ENCODE measurements at places on chromosomes 12 and 14. TPM values are rescaled to one million over a fixed set of nuclear protein-coding genes. Genes with fewer than 3 reads are reported as not detected.

DNA sequence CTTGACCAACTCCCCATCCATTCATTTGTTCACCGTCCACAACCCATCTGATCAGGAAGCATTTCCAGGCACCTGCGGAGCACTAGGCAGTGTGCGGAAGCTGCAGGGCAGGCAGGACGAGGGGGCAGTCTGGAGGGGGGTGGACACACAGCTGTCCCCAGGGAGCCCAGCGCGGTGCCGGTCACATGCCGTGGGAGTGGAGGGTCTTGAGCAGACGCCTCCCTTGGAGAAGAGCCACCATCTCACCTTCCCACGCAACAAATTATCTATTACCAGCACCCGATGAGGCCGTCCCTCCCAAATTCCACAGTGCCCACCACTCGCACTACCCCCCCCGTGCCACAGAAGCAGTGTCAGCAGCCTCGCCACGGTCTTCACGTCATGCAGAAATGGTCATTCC lies 10.8 kb downstream of the DLK1 start:
- no peak for DNase-seq

GRCh38 chr12:108177131-108177530 lies 48.0 kb downstream of the WSCD2 start:
- no peak for DNase-seq

DNA sequence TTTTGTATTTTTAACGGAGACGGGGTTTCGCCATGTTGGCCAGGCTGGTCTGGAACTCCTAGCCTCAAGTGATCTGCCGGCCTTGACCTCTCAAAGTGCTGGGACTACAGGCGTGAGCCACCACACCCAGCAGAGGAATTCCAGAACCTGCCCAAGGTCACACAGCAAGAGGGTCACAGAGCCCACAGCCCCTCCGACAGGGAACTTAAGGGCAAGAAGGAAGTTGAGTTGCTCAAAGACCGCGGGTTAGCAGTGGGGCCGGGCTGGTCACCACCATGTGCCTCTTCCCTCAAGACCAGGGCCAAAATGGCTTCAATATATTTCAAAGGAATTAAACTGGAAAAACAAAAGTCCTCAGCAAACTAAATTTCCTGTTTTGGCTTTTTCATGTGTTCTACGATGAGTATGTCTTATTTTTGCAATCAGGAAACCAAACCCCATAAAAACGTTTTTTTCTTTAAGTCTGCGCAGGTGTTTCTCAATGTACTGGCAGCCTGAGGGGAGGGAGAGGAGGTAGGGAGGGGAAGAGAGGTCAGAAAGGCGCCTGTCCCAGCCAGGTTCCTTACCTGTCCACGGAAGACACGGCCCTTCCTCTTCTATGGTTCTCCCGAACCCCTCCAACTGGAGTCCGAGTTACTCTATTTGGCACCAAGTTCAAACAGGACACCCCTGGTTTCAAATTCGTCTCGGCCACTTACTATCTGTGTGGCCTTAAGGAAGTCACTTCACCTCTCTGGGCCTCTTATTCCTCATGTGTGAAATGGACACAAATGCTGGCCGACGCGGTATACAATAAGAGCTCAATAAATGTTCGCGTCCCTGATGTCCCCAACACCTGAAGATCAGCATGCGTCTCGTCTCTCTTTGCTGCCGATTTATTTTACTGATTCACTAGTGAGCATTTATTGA lies 778 bp downstream of the SLC8B1 start:
- no peak for DNase-seq

DNA sequence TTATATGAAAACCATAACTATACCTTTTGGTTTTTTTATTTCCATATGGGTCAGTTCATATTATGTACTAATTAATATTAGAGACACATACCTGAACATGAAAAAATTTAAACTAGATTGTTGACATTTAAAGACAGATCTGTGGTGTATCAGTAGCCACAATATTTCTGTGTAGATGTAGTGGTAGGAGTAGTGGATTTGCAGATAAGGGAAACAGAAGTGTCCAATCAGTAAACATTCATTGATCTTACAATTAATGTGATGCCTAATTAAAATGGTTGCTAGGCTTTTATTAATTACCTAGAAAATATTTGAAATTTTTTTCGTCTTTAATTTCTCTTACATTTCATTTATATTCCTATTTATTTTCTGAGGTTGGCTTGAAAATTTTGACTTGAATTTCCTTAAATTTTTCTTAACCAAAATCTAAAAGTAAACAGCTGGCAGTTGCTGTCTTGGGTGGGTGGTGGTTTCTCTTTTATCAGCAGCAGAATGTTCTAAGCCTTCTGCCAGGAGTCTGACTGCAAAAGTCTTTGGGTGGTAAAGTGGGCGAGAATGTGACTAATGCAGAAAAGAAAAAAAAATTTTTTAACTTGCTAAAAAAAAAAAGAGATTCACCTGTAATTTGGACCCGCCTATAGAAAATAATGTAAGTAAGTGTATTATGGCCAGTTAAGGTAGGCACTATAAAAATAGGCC lies 2.4 kb downstream of the FGFR1OP2 start:
- DNase-seq: no peak

GRCh38 chr14:93733631-93734030 lies 54.7 kb downstream of the PRIMA1 start:
- DNase-seq: no peak

GRCh38 chr12:13959131-13959723 lies 22.2 kb downstream of the GRIN2B start:
- no peak for DNase-seq

GRCh38 chr12:110790301-110790700 lies 47.6 kb upstream of the PPP1CC start:
- DNase-seq: no peak

DNA sequence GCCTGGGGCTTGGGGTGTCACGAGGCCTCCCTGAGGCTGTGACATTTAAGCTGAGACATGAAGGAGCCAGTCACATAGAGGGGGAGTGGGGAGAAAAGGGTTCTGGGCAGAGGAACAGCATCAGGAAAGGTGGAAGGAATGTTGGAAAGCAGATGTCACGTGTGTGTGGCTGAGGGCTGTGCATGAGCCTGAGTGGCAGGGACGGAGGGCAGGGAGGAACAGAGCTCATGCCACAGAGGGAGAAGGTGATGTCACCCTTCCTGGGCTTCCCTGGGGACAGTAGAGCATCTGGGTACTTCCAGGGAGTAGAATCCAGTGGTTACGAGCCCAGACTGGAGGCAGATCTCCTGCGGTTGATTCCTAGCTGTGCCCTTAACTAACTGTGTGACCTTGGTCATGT lies 32.0 kb upstream of the JDP2 start:
- DNase-seq: no peak

DNA sequence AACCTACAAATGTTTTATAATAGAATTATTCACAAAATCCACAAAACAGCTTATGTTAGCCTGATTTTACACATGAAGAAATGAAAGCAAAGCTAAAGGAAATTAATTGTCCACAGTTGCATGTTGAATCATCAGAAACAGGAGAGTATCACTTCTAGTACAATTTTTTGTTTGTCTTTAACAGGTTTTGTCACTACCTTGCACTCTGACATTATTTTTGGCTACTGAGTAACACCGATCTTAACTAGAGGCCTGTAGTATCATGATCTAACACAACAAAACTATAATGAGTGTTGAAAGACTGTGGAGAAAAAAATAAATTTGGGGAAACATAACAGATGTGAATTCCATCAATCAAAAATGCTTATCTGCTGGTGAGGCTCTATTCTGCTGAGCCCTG lies 60.1 kb downstream of the TAOK3 start:
- no peak for DNase-seq

- DNase-seq: no peak
Observed at GRCh38 chr12:84619053-84619571, 293.5 kb downstream of the SLC6A15 start.

GRCh38 chr12:98453070-98453469 lies 62.3 kb upstream of the TMPO start:
- no peak for DNase-seq

GRCh38 chr14:99821519-99822508 lies 28.6 kb downstream of the EML1 start:
- no peak for DNase-seq

DNA sequence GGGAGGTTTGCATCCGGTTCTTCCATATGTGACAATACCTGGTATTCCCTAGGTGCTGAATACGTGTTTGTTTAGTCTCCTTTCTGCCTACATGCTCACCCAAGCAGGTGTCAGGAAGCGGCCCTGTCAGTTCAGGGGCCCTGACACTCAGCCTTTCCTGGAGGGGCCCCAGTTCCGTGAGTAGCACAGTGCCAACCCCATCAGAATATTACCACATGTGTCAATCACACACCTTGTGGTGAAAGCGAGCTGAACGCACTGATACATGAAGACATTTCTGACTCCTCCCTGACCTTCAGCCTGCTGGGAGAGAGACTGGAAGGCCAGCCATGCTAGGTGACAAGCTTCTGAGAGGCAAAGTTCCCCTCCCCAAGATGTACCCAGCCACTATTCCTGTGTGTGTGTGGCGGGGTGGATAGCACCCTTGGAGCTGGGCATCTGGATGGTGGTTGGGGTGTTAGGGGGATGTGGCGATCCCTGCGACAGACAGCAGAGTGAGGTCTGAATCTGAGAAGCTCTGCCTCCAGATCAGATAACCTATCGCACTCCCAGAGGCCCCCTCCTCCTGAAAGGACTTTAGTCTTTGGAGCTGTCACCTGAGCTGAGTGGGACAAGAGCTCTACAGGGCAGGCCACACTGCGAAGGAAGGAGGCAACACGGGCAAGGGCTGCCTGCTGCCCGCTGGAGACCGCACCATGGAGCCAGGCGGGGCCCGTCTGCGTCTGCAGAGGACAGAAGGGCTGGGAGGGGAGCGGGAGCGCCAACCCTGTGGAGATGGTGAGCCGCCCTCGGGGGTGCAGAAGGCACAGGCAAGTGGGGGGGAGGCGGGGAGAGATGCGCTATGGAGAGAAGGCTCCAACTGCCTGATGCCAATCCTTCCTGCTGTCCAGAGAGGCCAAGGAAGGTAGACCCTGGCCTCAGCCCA lies at the start of gene SOAT2:
SOAT2 (plus strand) TSS at position 604 of the 925 bp plus-strand sequence; CDS start at position 696, 92 bp downstream.
- DNase-seq: no peak

GRCh38 chr12:51937926-51938325 lies 13.6 kb upstream of the ACVR1B start:
- no peak for DNase-seq

GRCh38 chr12:127306604-127307215 lies 960.3 kb upstream of the TMEM132C start:
- peak; percentile 17 for DNase-seq

GRCh38 chr12:110337912-110338710 lies 57.1 kb downstream of the ATP2A2 start:
- DNase-seq: no peak

DNA sequence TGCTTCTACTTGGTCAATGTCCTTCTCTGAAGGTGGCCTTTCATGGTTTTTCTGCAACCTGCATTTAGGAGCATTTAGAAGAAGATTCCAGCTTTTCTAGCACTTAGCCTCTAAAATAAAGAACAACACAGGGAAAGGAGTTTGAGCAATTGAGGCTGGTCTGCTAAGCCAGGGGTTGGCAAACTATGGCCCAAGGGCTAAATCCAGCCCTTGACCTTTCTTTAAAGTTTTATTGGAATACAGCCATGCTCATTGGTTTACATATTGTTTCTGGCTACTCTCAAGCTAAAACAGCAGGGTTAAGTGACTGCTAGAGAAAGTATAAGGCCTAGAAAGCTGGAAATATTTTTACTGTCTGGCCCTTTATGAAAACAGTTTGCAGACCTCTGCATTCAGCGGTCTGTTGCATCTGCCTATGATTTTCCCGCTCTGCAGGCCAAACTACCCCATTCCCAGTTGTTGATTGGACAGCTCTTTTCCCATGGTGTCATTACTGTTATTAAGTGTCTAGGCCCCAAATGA lies 39.3 kb downstream of the SPRING1 start:
- no peak for DNase-seq

DNA sequence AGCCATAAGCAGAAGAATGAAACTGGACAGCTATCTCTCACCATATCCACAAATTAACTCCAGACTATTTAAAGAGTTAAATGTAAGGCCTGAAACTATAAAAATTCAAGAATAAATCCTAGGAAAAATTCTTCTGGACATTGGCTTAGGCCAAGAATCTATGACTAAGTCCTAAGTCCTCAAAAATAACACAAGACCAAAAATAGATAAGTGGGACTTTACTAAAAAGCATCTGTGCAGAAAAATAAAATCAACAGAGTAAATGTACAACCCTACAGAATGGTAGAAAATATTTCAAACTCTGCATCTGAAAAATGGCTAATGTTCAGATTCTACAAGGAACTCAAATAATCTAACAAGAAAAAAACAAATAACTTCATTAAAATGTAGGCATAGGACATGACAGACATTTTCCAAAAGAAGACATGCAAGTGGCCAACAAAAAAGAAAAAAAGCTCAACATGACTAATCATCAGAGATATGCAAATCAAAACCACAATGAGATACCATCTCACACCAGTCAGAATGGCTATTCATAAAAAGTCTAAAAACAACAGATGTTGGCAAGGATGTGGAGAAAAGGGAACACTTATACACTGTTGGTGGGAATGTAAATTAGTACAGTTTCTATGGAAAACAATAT lies 61.0 kb upstream of the PPFIA2 start:
- no peak for DNase-seq

- DNase-seq: no peak
Observed at GRCh38 chr14:101073598-101073965, 170.1 kb upstream of the RTL1 start.

Gene KLRC2
- total RNA-seq: not detected

Gene ZFHX2
- not detected for total RNA-seq

Gene NEUROD4
- not detected for total RNA-seq

Gene SLC6A12
- total RNA-seq: not detected

Gene WNT5B
- 208 TPM for total RNA-seq
